ENCODE measurements at places on chromosomes 2 and 18.

DNA sequence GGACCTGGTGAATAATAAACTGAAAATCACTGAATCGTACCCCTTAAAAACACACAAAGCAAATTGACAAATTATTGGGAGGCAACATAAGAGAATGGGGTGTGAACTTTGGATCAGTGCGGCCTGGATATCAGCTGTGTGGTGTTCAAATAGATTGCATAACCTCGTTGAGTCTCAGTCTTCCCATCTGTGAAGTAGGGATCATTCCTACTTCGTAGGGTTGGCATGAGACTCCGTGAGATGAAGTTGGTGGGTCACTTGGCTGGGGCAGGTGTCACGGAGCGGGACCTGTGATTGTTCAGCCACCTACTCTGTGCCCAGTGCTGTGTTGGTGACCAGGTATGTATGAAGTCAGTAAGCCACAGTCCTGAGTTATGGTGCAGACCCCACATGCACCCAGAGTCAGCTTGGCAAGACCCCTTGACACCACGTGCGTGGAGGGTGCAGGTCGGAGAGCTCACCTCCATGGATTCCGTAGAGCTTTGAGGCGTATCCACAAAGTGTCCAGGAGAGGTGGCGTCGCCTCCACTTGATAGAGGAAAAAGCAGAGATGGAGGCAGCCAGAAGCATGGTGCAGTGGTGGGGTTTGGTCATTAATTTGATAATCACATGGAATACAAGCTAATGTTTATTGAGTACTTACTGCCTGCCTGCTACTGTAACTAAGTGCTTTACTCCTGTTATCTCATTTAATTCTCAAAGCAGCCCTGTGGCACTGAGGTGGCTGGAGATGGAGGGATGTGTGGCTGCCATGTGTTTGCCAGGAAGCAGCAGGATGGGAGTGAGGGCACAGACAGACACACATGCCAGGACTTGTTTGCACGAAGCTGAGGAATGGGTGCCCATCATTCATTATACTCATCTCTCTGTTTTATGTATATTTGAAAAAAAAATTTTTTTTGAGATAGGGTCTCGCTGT lies 35.8 kb downstream of the HPCAL1 start:
- no peak for DNase-seq

DNA sequence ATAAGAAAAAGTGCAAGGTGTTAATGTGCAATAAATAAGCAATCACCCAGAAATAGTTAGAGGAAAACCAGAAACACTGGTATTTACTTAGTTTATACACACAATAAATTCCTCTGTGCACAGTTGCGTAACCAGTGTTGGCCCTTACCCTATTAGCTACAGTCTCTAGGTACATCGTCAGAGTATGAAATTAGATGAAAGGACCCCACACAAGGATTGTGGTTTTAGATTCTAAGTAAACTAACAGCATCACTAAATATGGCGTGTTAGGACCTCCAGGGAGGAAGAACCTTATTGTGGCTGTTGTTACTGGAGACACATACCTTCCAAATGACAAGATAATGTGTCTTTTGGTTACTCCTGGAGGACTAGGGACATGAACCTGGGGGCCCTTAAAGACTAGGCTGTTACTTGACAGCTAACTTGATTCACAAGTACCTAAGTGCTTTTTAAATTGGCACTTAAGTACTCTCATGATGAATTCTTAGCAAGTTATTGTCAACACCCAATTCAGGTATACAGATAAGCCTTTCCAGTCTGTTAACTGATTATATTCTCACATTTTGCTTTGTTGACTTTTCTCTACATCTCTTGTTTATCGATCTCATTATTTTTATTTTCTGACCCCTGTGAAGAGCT lies 115.3 kb downstream of the FEZ2 start:
- no peak for DNase-seq

- no peak for DNase-seq
Observed at GRCh38 chr18:41992066-41992465, 37.0 kb downstream of the PIK3C3 start.

- DNase-seq: no peak
Observed at GRCh38 chr2:147002256-147002655, 842.6 kb upstream of the ACVR2A start.

GRCh38 chr2:111671426-111672150 lies 212.4 kb downstream of the ANAPC1 start:
- peak; percentile 89 for DNase-seq

GRCh38 chr18:44893045-44893706 lies 212.5 kb downstream of the SETBP1 start:
- no peak for DNase-seq

GRCh38 chr2:96409820-96410164 lies 74.2 kb downstream of the NCAPH start:
- no peak for DNase-seq

GRCh38 chr18:59006461-59007067 lies 133.1 kb upstream of the SEC11C start:
- DNase-seq: no peak

GRCh38 chr2:207257251-207258250 lies 91.8 kb upstream of the KLF7 start:
- DNase-seq: no peak

DNA sequence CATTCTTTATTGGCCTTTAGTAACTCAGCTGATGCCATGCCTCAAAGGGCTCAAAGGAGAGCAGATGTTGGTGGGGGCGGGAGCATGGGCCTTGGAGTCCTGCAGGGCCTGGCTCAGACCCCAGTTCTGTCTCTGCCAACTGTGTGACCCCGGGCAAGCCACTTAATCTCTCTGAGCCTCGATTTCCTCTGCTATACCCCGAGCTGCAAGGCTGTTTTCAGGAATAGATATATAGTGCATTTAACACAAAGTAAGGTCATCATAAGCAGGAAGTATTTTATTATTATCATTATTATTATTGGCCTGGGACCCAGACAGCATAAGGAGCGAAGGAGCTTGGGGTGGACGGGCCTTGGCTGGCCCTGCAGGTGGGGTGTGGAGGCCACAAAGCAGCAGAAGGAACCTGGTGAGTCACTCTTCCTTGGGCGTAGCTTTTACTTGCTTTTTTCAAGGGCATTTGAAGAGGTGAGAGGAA lies 162.7 kb downstream of the INHBB start:
- no peak for DNase-seq

GRCh38 chr18:35852786-35853185 lies 119.7 kb upstream of the RMP24 start:
- no peak for DNase-seq

DNA sequence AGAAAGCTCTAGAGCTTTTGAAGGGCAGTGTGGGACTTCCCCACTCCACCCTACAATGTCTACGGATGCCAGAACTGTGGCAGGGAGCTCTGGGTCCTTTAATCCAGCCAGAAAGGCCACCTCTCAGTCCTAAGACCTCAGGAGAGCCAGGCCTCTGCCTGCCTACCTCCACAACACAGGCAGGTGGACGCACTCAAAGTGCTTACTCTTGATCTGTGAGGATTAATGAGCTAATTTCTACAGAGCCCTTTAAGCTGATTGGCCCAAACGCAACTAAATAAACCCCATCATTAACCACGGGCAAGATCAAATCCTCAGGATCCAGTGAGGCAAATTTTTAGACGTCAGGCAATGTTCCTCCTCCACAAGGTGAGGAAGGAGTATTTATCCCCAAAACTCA lies 8.1 kb downstream of the STK39 start:
- no peak for DNase-seq

DNA sequence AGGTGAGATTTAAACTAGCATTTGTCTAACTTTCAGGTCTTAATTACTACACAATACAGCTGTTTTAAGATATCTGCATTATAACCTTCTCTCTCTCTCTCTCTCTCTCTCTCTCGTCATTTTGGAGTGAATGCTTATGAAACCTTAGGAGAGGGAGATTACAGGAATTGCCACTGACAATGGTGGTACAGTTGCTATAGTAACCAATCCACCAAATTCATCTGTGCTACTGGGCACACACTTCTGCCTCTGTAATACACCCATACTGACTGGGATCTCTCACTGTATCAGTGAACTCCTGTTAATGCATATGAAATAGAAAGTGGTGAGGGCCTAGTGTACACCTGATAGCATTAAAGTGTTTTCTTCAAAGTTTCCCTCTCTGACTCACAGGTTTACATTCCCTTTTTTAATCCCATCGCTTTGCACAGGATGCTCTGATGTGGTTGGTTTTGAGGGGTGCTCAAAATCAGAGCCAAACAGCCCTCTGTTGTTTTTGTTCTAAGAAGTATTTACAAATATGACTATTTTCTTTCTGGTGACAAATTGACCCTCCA lies 13.1 kb downstream of the KLHL14 start:
- DNase-seq: no peak

Data from foreskin fibroblast (primary cell).